H1 (cell line): ENCODE measurements at places on chromosomes 16 and 17.

- no peak for DNase-seq
These were observed 83.9 kb downstream of the SHISA6 start for GRCh38 chr17:11324846-11325420.

- DNase-seq: no peak
These were observed 6.4 kb downstream of the CIAO3 start for GRCh38 chr16:734208-734980.

DNA sequence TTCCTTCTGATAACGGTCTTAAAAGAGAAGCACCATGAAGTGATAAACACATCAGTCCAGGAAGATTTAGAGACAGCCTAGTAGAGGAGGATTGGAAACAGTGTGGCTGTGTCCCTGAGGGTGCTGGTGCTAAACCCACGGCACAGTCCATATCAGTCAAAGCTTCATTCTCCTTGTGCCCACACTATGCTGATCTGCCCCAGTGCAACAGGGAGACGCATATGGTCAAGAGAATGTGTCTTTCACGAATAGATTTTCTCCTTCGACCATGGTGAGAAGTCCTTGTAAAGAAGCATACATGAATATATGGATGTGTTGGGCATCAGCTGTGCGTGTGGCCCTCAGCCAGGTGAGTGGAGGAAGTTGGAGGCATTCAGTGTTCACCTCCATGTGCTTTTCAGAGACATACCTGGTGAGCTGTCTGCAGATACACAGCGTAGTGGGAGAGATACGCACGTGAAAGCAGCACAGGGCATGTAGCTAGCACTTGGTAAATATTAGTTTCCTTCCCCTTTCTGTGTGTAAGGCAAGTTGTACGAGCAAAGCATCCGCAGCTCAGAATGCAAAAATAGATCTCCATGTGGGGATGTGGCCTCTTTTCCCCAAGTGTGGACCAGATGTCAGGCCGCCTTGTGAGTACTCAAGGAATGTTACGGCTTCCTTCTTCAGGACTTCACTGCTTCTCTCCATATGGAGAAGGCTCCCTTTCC lies 29.4 kb downstream of the HLF start:
- no peak for DNase-seq

DNA sequence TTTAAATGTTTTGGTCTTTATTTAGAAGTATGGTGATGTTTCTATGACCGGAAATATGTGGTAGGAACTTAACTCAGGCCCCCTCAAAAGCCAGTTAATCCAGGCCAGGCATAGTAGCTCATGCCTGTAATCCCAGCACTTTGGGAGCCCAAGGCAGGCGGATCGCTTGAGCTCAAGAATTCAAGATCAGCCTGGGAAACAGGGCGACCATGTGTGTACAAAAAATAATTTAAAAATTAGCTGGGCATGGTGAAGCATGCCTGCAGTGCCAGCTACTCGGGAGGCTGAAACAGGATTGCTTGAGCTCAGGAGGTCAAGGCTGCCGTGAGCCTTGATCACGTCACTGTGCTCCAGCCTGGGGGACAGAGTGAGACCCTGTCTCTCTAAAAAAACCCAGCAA lies 10.3 kb downstream of the RSL1D1 start:
- no peak for DNase-seq
